ENCODE measurements at places on chromosomes 12 and 14.

- peak; percentile 88 for DNase-seq
Observed at GRCh38 chr14:103052407-103052806, 4.9 kb downstream of the CDC42BPB start.

DNA sequence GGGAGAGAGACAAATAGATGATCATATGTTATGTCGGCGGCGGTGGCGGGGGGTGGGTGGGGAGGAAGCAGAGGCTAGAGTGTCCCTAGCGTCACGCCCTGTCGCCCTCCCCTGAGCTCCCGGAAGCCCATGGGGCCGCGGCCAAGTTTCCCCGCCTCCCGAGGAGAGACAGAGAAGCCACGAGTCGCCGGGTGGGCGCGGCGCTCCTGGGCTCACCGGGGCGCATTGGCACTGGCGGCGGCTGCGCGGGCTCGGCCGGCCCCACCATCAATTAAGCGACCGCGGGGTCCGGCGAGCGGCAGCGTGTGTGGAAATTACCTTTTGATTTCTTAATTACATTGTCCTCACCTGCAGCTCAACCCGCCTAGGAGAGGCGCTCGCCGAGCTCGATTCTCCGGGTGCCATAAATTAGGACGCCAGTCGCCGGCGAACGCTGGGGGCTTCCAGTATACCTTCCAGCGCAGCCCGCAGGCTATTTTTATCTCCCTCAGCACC lies 119.9 kb upstream of the LHX5 start:
- DNase-seq: peak; percentile 18

GRCh38 chr14:49893309-49894213 lies 679 bp downstream of the ARF6 start:
- DNase-seq: peak; percentile 93

DNA sequence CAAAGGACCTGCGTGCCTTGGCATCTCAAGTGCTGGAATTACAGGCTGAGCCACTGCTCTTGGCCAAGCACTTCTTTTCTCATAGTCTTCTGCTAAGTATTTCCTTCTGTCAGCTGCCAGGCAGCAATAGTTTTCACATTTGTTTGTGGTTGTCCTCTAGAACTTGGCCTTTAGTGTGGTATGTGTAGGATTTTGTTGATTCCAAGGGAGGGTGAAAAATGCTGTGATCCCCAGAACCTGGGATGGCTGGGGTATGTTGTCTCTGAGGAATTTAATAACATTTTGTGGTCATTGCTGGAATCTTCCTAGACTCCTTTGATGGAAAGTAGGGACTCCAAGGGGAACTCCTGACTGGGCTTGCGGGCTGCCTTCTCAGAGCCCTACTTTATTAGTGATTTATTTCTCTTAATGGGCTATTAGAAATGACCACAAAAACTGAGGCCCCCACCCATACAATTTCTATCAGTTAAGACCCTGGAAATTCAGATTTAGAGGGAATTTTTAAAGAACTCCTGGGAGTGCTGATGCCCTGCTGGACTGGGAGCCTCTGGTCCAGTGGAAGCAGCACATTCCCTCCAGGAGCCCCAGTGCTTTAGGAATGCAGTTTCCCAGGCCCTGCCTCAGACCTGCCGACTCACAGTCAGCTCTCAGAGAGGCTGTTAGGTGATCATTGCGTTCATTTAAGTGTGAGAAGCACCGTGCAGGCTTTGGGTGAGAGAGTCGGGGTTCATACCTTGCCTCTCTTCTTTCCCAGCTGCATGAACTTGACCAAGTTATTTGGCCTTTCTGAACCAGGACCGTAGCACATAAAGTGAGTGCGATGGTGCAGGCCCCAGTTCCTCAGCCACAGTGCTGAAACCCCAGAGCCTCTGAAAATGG lies 22.7 kb downstream of the TRAF3 start:
- no peak for DNase-seq

GRCh38 chr14:34989762-34990161 lies 7.0 kb downstream of the SRP54 start:
- DNase-seq: no peak

GRCh38 chr14:24254630-24255392 lies 8.2 kb downstream of the TGM1 start:
- no peak for DNase-seq

GRCh38 chr14:55092341-55092740 lies 36.7 kb upstream of the LGALS3 start:
- no peak for DNase-seq

- peak; percentile 93 for DNase-seq
Observed at GRCh38 chr14:31283578-31284252, 76.1 kb upstream of the HECTD1 start.

DNA sequence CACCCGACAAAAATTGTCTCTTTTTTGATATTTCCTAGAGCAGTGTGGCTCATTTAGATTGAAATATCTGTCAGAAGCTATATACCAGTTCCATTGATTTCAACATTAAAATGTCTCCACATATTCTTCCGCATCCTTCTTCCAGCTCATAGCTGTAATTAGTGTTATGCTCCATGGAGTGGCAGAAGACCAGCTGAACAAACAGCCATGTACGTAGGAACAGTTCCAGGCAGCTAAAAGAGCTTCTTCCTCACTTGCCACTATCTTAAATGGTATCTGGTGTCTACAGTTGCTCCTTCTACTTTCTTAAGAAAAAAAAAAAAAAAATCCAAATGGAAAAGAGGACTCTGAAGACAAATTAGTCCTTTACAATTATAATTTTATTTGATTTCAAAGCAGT lies 848.0 kb downstream of the DIO2 start:
- no peak for DNase-seq

DNA sequence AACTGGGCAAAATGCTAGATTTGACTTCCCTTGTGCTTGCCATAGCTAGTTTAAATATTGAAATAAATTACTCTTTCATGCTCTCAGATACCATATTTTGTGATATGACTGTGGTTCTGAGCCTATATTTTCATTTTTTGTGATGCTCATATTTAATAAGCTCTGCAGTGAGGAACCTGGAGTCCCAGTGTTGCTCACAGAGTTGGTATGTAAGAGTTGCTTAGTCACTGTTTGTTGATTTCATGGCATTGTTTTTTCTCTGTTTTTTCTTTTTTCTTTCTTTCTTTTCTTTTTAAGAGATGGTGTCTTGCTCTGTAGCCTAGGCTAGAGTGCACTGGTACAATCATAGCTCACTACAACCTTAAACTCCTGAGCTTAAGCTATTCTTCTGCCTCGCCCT lies 750.5 kb upstream of the TMEM132C start:
- no peak for DNase-seq

DNA sequence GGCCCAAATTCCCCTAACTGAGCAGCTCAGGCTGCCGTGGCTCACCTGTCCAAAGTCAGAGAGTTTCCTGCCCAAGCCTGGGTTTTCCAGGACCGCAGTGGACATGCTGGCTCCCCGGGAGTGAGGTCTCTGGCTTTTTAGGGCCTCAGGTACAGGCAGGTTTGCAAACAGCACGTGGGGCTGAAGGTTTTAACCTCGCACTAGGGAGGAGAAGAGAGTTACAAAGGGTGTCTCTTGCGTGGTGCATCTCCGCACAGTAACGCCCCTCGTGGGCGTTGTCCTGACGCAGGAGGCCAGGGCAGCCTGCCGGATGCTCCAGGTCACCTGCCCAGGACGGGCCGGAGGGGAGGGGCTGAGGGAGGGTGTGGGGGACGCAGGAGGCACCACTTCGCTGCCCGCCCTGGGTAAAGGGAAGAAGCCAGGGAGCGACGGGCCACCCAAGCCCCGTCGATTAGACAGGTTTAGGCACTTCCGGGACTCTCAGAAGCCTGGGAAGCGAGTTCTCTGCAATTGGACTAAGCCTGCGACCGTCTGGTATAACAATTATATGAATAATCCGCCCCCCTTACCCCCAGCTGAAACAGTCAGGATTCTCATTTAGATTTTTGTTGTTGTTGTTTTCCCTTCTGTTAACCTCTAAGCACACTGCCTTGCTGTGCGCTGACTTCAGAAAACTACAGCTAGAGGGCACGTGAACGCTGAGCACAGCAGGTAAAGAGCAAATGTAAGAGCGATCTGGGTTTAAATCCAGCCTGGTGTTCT lies at the start of gene PAH:
Gene PAH, minus strand, starts transcription at position 219 of the 762 bp plus-strand sequence. Its CDS starts 114 bp downstream, at position 105.
- no peak for DNase-seq

DNA sequence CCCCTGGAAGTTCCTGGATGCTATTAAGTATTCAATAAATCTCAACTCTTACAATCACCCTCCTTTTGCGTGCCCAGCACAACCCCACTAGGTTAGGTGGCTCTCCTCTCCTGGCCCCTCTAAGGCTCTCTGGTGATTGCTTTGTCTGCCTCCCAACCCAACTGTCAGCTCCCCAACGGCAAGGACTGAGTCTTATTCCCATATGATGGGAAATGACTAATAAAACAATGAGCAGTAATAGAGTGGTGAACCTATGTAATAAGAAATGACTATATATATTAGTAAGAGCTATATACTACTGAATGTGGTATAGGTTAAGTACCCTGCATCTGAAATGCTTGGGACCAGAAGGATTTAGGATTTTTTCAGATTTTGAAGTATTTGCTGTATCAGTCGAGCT lies 8.1 kb downstream of the APPL2 start:
- DNase-seq: no peak

- DNase-seq: no peak
Observed at GRCh38 chr12:126895951-126896913, 1370.7 kb upstream of the TMEM132C start.

DNA sequence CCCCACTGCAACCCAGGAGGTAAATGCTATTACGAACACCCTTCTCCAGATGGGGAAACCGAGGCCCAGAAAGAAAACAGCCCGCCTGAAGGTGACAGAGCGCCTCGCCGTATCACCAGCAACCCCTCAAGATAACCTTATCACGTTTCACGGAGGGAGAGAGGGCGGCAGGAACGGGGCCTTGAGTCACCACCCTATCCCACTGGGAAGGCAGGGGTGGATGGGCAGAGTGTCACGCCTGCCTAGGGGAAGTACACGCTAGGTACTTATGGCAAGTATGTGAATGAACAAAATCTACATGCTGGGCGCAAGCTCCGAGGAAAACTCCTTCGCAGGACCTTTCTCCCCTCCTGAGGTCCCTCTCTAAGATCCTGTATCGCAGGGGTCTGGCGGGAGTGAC lies 17.8 kb downstream of the NCOR2 start:
- DNase-seq: no peak

GRCh38 chr12:65640489-65640901 lies 183.8 kb upstream of the HMGA2 start:
- DNase-seq: no peak

DNA sequence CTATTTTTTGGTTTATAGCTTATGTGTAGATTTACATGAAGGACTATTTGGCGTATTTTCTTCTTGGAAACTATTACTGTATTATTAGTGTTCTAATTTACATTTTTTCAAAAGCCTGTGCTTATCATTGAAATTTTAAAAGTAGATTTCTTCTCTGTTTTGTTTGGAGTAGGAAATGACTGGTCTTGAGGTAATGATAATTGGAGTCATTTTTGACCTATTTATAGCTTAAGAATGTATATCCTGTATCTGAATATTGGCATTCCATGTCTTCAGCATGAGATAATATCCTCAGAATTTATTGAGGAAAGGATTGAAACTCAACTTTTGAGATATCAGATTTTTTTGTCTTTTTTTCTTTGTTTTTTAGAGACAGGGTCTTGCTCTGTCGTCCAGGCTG lies 193.4 kb downstream of the ERC1 start:
- no peak for DNase-seq

GRCh38 chr12:66901138-66901932 lies 222.5 kb upstream of the GRIP1 start:
- peak; percentile 66 for DNase-seq

- DNase-seq: peak; percentile 45
Observed at GRCh38 chr12:91406920-91407341, 224.3 kb upstream of the DCN start.

DNA sequence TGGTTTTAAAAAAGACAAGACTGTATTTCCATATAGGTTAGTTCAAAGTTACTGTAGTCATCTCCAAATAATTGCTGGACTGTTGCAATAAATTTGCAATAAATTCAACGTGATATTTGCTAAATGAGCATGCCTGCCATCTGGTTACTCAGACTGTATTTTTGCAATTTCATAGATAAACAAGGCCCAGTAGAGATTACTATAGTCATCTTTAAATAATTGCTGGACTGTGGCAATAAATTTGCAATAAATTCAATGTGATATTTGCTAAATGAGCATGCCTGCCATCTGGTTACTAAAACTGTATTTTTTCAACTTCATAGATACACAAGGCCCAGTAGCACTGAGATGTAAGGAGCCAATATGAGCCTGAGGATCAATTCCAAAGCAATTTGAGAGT lies 5.6 kb downstream of the NTN4 start:
- DNase-seq: no peak

DNA sequence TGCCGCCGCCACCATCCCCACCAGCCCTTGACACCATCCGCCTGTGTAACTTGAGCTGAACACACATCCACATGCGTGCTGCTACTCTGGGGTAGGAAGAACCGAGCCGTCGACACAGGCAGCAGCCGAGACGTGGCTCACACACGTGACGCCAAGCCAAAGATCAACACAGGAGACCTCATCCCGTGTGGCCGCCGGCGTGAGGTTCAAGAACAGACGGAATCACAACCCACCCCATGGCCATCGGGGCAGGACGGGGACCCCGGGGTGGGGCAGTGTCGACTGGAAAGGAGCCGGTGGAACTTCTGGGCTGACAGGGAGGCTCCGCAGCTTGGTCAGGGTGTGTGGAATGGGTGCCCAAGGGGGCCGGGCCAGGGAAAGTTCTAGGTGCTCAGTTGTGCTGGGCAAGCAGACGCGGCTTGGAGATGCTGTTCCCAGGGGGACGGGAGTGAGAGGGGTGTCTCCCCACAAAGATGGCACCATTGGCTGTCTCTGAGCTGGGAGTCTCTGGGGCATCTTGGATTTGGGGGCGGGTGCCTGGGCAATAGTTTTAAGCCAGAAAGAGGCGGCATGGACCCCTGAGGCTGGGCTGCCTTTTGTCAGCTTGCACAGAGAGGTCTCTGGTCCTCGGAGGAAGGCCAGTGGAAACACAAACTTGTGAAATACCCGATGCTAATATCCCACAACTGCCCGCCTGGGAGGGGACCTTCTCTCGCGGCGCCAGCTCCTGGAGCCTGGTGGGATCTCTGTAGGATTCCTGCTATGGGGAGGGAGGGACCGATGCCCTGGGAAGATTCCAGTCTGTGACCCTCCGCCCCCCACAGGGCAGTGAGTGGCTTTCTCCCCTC lies 41.8 kb downstream of the GALNT9 start:
- DNase-seq: no peak

DNA sequence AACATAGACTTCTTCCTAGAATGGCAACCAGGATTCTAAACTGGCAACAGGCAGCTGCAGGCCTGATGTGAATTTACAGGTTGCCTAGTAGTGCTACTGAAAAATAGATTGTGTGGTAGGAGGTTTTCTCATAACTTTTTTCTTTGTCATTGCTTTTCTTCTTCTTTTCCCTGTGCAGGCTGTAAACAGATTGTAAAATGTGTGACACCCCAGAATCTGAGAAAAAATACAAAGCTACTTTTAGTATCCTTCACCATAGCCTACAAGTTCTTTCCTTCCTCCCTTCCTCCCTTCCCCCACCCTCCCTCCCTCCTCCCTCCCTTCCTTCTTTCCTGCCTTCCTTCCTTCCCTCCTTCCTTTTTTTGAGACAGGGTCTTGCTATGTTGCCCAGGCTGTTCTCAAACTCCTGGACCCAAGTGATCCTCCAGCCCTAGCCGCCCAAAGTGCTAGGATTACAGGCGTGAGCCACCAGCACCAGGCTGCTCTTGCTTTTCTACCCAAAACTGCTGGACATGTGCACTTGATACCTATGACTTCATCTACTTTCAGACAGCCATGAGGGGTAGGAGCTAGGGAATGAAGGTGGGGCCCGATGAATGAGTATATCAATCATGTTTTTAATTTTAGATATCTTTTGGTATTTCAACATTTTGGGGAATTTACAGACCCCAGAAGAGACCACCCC lies 114.2 kb upstream of the EEA1 start:
- DNase-seq: no peak

GRCh38 chr12:4214877-4215228 lies 58.7 kb upstream of the CCND2 start:
- DNase-seq: peak; percentile 78

GRCh38 chr14:58272588-58273372 lies 25.6 kb upstream of the ARID4A start:
- no peak for DNase-seq
